ENCODE measurements at places on chromosomes 2 and 18. TPM values are rescaled to one million over a fixed set of nuclear protein-coding genes. Genes with fewer than 3 reads are reported as not detected.

- DNase-seq = no peak
These were observed 43.8 kb downstream of the KANSL3 start for GRCh38 chr2:96594282-96594681.

GRCh38 chr2:38666556-38666910, 619 bp downstream of the GALM start:
- peak; percentile 26 for DNase-seq

- DNase-seq = no peak
These were observed 2.0 kb downstream of the ANKAR start for GRCh38 chr2:189676471-189676870.

The KIAA2012 gene
- not detected for total RNA-seq

The MDH1 gene
- total RNA-seq = 885 TPM

The ZNF532 gene
- 7.3 TPM for total RNA-seq

The FAM228A gene
- not detected for total RNA-seq

All from SK-MEL-5 (cell line).